K562 (cell line): ENCODE measurements at places on chromosomes 5 and 9.

DNA sequence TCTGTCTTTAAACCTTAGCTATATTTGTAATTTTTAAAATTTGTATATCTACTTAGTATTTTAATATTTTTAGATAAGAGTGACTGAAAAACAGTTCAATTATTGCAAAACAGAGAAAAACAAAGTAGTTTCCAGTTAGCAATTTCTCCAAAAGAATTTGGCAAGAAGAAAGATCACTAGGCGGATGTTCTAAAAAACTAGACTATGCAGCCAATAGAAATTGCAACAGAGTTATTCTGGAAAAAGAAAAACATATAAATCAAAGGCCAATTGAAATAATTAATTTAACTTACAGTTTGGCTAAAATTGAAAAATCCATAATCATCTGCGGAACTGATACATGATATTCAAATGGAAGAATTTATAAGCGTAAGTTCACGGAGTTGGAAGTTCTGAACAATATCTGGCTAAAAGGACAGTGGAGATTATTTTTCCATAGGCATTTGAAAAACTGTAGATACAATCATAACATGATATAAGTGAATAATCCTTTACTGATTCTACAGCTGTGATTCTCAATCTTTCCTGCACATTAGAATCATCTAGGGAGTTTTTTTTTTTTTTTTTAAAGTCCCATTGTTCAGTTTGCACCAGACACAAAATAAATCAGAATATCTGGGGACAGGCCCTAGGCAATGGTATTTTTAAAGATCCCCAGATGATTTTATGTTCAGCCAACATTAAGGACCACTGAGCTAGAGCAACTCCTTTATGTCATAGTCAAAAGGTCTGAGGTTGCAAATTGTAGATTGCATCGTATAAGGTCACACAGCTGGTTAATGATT, 605.1 kb upstream of the DAB2 start:
- DNase-seq = no peak

DNA sequence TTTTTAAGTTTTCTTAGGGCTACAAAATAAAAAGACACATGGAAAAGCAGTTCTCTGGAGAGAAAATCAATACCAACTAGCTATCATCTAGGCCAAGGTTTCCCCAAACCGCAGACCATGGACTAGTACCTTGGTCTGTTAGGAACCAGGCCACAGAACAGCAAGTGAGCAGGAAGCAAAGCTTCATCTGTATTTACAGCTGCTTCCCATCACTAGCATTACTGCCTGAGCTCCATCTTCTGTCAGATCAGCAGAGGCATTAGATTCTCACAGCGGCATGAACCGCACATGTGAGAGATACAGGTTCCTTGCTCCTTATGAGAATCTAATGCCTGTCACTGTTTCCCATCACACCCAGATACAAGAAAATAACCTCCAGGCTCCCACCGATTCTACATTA, 1907.6 kb upstream of the ACO1 start:
- DNase-seq = no peak

- DNase-seq = peak; percentile 69
Observed at GRCh38 chr9:121222524-121223171, 21.0 kb upstream of the RAB14 start.

DNA sequence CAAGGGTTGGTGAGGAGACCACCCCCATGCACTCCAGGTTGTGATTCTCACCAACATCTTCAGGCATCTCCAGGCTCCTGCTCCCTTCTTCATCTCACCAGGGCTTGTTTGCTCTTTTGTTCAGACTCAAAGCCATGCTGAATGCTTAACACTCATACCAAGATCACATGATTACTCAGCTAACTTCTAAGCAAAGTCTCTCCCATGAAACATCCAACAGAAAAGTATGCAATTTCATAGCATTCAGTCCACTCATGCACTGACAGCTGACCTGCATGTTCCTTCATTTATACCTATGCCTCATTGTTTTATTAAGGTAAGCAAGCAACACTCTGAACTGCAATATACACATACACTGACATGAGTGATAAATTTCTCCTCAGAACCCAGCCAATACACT, 69.0 kb downstream of the SHC3 start:
- no peak for DNase-seq

DNA sequence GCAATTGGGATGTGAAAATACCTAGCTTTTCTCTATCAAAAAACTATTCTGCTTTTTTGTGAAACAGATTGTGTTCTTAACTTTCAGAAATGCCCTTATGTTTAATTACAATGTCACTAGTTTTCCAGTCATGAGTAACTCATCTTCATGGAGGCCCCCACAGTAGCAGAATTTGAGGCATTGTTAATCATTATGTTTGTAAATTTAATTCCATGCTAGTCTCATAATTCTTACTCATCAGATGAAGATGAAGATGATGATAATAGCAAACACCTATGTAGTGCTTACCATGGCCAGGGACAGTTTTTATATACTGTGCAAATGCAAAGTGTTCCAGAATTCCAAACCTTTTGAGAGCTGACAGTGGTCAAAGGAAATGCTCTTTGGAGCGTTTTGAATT, 27.7 kb upstream of the F2R start:
- no peak for DNase-seq

DNA sequence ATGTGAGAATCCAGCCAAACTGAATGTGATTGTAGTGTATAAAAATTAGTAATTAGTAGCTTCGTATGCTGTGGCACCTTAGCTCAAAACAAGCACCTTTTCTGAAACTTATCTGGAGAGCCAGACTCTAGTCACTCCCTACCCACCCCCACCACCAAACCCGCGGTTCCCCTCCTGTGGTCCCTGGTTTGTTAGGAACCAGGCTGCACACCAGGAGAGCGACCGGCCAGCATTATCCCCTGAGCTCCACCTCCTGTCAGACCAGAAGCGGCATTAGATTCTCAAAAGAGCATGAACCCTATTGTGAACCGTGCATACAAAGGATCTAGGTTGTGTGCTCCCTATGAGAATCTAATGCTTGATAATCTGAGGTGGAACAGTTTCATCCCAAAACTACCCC, 498.6 kb downstream of the CHSY3 start:
- DNase-seq = no peak

GRCh38 chr5:72238712-72239445, 81.2 kb downstream of the MRPS27 start:
- DNase-seq = no peak

DNA sequence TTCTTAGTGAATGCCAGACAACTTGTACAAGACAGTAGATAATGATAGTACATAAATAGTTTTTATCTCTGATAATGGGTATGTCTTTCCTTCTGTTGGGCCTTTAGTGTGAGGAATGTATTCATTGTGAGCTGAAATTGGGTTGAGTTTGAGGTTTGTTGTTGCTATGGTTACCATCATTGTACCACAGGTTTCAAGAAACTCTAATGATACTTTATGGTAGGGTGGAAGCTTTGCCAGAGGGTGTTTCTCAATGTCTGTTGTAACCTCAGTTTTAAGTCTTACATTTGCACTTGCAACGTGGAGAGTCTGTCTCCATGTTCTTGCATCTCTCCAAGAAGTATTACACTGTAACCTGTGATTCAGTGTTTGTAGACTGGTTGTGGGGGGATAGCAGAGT, 1550.1 kb downstream of the MAT2B start:
- no peak for DNase-seq

DNA sequence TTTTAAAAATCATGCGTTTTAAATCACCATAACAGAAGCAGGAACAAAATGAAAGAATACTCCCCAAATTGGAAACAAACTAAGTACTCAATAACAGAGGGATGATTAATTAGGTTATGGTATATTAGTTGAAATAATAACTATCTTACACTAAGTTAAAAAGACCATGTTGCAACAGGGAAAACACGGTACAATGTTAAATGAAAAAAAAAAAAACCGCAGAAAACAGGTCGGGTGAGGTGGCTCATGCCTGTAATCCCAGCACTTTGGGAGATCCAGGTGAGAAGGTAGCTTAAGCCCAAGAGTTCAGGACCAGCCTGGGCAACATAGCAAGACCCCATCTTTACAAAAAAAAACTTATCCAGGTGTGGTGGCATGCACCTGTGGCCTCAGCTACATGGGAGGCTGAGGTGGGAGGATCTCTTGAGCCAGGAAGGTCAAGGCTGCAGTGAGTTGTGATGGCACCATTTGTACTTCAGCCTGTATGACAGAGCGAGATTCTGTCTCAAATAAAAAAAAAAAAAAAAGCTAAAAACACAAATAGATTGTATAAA, 2.4 kb upstream of the PTPN3 start:
- DNase-seq = no peak

DNA sequence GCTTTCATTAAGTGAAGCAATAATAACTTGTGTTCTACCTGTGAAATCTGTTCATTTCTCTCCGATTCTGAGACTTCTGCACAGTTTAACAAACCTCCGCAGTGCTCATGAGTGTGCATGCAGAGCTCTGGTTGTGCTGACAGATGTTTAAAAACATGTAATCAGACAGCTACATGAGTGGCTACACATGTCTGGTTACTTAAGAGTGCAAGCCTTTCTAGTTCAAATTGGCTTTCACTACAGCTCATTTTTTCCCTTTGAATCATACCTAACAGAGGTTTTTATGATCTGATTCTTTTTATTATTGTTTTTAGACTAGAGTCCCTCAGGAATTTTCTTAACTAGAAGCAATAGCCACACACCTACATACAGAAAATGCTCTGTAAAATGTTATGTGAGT, 310.2 kb downstream of the ARRDC3 start:
- DNase-seq = no peak

GRCh38 chr5:39231705-39232525, 12.6 kb upstream of the FYB1 start:
- DNase-seq = no peak

DNA sequence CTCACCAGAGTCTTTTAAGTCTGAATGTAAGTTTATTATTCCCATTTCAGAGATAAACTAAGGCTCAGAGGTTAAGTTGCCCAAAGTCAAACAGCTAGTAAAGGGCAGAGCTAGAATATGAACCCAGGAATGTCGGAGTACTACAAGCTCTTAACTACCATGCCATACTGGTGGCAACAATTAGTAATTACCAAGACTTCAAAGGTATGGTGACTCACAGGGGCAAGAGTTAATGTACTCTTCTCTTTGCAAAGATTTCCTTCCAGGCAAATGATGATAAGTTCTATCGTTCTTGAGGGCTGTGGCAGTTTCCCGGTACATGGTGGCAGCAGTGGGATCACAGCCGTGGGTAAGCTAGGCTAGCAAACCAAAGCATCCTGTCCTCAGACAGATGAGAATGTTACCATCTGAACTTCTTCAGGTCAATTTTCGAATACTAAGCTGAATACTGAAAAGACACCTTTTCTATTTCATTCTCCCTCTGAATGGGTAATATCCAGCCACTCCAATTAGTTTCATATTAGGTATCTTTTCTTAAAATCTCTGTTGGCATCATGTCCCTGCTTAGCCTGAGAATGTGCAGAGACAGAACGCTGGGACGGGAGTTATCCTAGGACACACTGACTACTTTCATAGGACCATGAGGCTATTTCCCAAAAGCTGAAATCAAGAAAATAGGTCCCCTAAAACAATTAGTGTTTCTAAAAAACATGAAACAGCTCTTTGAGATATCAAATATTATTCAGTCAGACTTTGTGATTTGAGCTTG, 117.0 kb upstream of the NR5A1 start:
- DNase-seq = no peak

DNA sequence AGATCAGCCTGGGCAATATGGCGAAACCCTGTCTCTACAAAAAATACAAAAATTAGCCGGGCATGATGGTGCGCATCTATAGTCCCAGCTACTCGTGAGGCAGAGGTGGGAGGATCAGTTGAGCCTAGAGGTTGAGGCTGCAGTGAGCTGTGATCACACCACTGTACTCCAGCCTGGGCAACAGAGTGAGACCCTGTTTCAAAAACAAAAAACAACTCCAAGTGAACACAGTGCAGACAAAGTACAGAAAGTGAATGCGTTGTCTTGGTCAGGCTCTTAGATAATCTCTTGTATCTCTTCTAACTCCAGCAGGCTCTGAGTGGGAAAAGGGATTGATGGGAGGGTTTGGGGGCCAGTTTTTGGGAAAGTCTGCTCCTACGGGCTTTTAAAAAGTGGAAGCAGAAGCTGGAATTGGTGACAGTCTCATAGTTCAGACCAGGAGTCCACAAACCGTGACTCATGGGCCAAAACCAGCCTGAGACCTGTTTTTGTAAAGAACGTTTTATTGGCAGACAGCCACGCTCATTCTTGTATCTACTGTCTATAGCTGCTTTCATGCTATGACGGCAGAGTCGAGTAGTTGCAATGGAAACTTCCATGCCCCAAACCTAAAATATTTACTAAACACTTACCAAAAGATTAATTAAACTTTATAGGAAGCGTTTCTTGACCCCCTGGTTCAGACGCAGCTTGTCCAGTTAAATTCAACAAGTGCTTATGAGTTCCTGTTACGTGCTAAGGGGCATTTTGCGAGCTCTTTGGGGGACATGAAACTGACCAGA, 32.9 kb downstream of the NDST1 start:
- no peak for DNase-seq

DNA sequence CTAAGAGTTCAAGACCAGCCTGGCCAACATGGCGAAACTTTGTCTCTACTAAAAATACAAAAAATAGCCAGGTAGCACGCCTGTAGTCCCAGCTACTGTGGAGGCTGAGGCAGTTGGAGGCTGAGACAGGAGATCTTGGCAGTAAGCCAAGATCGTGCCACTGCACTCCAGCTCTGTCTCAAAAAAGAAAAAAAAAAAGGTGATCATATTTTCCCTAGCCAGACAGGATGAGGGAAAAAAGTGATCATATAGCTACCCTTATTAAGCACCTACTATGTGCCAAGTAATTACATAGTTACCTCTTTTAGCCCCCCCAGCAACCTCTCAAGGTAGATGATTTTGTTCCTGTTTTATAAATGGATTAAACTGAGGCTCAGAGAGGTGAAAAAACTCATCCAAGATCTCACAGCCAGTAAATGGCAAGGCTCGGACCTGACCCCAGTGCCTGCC, 18.1 kb upstream of the RPL26L1 start:
- no peak for DNase-seq

GRCh38 chr9:90505695-90506094, 136.9 kb downstream of the DIRAS2 start:
- DNase-seq = no peak

DNA sequence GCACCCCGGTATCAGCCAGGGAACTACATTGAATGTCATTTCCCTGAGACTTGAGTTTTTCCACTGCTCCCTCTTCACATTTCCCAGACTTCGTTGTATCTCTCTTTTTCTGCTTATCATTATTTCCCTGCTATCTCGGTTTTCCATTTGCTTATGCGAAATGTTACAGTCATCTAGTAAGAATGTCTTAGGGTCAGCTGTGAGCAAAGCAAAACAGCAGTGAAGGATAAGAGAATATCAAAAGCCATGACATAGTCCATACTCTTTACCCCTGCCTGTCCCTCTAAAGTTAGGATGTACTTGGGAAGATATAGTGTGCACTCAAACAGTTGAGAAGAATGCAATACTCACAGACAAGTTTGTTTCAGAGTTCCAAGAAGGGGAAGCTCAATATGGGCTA, 88.7 kb downstream of the ITGA1 start:
- DNase-seq = no peak

GRCh38 chr5:72552041-72552557, 44.9 kb upstream of the ZNF366 start:
- no peak for DNase-seq

GRCh38 chr5:172029876-172030275, 23.4 kb upstream of the FBXW11 start:
- DNase-seq = no peak
